Stimulated activated CD4-positive, alpha-beta T cell treated with anti-CD3 and anti-CD28 coated beads, Interleukin-4, amount 100 ng/mL, for 4 hours (primary cell): ENCODE measurements at places on chromosomes 6 and 20.
A peak's percentile ranks its signal among the peaks of the same experiment; 100 is the strongest.

DNA sequence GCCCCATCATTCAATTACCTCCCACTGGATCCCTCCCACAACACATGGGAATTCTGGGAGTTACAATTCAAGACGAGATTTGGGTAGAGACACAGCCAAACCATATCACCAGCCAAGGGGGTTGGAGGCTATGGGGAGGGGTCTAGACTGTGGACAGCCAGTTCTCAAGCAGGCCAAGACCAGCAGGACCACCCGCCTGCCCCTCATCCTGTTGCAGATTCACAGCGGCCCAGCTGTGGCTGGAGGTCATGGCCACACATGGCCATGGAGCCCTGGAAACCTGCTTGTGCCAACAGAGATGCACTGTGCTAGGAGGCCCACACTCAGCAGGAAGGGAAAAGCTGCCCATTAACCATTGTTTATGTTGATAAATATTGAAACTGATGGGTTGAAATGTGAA, 240.5 kb downstream of the TTLL2 start:
- no peak for DNase-seq

DNA sequence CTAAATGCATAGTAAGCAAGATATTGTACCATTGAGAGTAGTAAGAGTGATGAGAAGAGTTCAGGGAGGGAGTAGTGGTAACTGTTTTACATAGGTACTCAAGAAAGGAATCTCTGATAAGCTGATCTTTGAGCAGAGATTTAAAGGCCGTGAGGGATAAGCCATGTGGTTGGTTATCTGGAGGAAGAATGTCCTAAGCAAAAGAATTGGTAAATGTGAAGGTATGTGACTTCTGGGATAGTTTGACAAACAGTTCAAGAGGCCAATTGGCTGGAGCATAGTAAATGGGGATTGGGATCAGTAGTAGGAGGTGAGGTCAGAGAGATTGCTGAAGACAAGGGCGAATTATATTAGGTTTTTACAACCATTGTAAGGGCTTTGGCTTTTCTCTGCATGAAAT, 40.1 kb downstream of the PLCB1 start:
- DNase-seq: no peak

DNA sequence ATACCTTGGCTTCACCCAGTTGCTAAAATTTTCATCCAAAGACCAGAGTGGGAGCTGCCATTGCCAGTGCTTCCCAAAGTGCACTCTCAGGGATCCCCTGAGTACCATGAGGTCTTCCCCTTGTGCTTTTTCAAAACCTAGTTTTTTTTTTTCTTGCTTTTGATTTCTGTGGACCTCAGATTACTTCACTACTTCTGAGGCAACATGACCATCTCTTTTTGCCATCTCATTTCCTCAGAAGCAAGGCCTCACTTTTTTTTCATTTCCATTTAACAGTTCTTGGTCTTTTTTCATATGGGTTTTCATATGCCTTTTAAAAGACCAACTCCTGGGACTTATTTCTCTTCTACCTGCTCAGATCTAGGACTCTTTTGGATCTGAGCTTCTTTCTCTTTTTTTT, 64.1 kb upstream of the MMS22L start:
- no peak for DNase-seq

DNA sequence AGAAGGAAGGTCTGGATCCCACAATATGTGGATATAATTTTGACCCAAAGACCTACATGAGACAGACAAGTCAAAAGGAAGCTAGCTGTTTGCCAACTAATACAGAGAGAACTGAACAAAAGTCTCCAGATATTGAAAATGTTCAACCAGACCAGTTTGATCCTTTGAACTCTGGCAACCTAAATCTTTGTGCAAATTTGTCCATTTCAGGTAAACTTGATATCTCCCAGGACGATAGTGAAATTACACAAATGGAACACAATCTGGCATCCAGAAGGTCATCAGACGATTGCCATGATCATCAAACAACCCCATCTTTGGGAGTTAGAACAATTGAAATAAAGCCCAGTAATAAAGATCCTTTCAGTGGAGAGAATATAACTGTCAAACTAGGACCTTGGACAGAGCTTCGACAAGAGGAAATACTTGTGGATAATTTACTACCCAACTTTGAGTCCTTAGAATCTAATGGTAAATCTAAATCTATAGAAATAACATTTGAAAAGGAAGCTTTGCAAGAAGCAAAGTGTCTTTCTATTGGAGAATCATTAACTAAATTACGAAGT, 41.9 kb upstream of the SDHAF4 start:
- no peak for DNase-seq

- DNase-seq: no peak
These were observed 392 bp downstream of the PSMB8 start for GRCh38 chr6:32843331-32843978.

DNA sequence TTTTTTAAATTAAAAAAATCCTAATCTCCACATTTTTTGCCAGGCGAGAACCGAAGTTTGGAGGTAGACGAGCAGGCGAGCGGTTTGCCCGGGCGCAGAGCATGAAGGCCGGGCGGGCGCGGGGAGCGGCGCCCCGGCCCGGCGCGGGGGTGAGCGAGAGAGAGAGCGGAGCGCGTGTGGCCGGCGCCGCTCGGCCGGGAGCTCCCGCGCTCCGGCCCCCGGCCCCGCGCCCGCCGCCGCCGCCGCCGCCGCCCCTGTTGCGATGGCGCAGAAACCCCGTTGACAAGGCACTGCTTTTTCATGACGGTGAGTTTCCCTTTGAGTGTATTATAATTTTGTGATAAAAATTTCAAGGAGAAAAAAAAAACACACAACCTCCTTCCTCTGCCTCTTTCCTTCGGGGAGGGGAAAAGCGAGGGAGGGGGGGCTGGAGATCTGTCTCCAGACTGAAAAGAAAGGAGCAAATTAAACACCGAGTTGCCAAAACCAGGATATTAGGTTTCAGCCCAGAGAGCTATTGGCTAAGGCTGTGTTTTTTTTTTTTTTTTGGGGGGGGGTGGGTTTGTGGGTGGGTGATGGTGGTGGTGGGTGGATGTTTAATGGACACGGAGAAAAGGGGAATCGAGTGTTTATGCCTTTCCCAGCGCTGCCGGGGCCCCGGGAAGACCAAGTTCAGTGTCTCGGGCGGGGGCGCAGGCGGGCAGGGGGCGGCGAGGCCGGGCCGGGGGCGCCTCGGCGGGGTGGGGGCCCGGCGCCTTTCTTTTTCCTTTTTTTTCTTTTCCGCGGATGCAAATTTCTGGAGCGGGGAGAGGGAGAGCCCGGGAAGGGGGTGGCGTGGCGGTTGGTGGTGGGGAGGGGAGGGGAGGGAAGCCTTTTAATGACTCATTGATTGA, at the start of gene BICRAL:
Gene BICRAL, plus strand, starts transcription at position 257 of the 893 bp plus-strand sequence. CDS start 39,971 bp downstream, outside the sequence.
- DNase-seq: peak; percentile 76

GRCh38 chr6:115948751-115949150, 111.9 kb downstream of the FRK start:
- DNase-seq: no peak

DNA sequence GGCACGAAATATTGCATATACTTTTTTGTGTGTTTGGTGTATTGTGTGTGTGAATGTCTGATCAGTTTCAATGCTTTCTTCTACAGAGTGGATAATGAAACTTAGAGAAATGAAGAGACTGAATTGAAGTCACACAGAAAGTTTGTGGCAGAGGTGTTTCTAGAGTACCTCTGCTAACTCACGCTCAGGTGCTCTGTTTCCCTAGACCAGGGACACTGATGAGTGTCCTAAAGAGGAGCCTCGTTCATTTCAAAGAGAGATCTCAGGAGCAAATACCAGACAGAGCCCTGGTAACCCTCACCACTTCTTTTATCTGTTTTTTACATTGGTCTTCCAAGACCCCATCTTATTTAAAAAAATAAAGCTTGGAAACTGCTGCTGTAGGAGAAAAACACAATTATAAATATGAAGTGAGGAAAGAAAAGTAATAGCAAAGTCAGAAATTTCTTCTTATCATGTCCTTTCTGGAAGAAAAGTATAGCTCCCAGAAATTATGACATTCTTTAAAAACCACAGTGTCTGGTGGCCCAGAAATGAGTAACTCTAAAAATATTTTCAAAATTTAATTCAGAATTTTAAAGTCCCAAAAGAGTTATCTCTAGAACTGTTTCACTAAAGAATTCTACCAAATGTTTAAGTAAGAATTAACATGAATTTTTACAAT, 720.6 kb downstream of the RFPL4B start:
- no peak for DNase-seq

- no peak for DNase-seq
These were observed 487.5 kb downstream of the EPM2A start for GRCh38 chr6:145247692-145248419.

DNA sequence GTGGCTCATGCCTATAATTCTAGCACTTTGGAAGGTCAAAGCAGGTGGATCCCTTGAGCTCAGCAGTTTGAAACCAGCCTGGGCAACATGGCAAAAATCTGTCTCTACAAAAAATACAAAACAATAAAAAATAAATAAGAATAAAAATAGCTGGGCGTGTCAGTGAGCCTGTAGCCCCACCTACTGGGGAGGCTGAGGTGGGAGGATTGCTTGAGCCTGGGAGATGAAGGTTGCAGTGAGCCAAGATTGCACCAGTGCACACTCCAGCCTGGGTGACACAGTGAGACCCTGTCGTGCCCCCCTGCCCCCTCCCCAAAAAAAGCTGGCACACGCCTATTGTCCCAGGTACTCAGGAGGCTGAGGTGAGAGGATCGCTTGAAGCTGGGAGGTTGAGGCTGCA, 35.1 kb upstream of the SRPK1 start:
- no peak for DNase-seq

DNA sequence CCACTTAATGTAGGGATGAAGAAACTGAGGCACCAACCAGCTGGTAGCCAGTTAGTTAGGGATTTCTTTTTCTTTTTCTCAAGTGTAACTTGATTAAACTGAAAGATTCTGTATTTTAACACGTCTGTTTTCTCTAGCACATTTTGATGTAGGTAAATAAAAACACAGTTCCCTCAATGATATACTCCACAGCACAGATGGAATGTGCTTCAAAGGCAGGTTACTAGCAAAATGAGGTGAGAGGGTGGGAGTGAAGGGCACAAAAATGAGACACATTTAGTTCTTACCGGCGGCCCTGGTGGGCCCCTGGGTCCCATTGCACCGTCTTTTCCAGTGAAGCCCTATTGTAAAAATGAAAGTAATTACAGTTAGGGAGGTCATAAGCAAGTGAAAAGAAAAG, 108.9 kb downstream of the COL12A1 start:
- DNase-seq: no peak

- no peak for DNase-seq
These were observed 72.5 kb downstream of the ARHGAP18 start for GRCh38 chr6:129637340-129638054.

- no peak for DNase-seq
These were observed 39.3 kb upstream of the TRAF3IP2 start for GRCh38 chr6:111644893-111645430.

- DNase-seq: no peak
These were observed 24.1 kb upstream of the SALL4 start for GRCh38 chr20:51826372-51826771.

DNA sequence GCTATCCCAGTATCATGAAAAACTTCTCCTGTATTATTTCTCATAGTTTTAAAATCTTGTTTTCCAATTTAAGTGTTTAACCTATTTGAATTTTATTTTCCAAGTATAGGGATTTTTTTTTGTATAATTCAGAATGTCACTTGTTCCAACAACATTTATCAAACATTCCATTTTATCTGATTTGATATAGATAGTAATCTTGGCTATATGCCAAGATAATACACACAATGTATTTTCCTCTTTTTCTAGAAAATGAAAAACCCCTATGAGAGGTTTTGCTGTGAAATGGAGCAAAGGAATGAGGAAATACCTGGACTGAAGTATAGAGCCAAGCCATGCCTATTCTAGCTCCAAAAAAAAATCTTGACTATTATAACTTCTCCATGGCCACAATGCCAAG, 628.9 kb downstream of the HTR1B start:
- DNase-seq: no peak

DNA sequence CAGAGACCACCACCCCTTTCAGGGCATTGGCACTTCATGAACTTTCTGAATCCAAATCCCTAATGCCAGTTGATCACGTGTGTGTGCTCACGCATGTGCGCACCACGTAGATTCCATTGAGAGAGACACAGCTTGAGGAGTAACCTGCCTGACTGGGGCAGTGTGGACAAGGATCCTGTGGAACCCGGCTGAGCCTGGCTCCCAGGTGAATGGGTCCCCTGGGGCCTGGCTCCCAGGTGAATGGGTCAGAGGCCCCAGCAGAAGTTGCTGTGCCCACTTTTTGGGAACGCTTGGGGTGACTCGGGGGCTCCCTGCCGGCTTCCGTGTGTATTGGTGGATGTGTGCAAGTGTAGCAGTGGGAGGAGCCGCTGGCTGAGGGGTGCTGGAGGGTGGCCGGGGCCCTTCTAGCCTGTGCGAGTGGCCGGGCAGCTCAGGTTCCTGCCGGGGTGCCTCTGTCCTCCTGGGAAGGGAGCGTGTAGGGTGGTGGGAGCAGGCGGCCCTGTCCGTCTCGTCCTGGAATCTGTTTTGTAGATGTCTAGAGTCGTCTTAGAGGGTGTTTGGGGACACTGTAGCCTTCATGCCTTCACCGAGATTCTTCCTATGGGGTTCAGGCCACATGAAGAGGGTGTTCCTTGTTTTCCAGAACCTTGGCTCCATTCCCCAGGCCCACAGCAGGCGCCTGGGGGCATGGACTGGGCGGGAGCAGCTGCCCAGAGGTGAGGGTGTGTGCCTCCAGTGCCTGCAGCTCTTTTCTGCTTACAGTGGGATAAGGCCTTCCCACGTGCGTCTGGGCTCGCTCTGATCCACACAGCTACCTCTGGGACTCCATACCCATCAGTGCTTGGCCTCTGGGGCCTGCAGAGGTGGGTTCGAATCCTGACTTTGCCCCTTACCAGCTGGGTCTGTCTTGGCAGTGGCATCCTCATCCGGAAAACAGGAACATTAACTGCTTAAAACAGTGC, 3.2 kb downstream of the RBM38 start:
- DNase-seq: no peak

DNA sequence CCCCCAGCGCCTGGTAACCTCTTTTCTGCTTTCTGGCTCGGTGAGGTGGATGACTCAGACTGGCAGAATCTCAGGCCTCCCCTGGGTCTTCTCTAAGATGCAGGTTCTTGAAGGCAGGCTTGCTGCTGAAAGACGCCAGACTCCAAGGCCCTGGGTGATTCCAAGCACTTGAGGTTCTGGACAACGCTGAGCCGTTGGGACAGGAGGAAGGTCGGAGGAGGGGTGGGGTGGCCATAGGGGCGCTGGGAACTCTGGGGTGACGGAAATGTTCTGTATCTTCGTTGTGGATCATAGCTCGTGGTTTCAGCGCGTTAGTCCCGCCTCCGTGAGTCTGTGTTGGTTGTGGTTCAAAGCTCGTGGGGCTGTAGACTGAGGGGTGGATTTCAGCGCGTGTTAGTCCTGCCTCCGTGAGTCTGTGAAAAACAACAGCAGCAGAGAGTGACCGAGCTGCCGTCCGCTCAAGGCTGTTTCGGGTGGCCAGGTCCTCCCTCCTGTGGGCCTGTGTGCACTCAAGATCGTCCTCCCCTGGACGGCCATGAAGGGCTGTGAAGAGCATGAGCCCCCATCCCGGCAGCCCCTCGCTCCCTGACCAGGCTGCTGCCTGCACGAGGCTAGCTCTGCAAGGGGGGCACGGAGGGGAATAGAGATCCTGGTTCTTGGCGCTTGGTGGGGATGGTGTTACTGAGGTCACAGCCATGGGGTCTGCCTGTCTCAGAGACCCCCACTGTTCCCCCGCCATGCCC, 7.7 kb downstream of the NTSR1 start:
- peak; percentile 49 for DNase-seq
